ENCODE measurements at places on chromosomes 12 and 14.

DNA sequence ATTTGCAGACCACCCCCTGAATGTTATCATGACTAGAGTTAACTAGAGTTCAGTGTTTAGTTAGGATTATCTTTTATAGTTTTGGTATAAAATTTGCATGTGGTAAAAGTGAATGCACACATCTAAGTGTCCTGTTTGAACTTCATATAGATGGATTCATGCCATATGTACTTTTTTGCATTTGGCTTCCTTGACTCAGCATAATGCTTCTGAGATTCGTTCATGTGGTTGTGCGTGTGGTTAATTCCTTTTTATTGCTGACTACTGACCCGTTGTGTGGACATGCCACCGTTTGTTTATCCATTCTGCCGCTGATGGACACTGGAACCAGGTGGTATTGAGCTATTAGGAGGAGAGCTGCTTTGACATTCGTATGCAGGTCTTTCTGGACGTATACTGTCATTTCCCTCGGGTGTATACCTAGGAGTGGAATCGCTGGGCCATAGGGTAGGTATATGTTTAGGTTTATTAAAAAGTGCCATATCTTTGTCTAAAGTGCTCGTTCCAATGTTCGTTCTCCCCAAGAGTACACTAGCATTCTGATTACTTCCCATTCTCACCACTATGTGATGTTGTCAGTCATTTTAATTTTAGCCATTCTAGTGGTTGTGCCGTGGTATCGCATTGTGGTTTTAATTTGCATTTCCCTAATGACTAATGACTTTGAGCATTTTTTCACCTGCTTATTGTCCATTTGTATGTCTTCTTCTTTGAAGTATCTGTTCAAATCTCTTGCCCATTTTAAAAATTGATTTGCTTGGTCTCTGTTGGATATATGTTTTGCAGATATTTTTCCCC, 37.7 kb downstream of the RIN3 start:
- DNase-seq: no peak

DNA sequence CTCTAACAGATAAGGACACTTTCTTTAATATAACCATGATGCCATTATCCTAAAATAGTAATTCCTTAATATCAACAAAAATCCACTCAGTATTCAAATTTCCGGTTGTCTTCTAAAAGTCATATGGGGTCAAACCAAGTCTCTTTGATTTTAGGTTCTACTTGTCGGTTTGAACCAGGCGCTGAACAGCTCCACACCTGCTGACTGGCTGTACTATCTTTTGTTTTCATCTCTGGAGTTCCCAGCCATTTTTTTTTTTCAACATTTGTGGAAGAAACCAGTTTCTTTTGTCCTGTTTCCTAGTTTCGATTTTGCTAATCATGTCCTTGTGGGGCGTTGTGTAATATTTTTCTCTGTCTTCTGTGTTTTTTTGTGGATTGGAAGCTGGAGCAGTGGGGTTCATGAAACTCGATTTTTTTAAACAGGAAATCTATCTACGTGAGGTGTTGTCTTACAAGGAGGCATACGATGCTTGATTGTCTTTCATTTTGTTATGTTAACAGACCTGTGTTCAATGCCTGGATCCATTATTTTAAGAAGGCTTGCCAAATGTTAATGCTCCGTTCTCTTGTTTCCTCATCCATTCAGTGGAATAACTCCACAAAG, 50.2 kb downstream of the FZD10 start:
- no peak for DNase-seq

DNA sequence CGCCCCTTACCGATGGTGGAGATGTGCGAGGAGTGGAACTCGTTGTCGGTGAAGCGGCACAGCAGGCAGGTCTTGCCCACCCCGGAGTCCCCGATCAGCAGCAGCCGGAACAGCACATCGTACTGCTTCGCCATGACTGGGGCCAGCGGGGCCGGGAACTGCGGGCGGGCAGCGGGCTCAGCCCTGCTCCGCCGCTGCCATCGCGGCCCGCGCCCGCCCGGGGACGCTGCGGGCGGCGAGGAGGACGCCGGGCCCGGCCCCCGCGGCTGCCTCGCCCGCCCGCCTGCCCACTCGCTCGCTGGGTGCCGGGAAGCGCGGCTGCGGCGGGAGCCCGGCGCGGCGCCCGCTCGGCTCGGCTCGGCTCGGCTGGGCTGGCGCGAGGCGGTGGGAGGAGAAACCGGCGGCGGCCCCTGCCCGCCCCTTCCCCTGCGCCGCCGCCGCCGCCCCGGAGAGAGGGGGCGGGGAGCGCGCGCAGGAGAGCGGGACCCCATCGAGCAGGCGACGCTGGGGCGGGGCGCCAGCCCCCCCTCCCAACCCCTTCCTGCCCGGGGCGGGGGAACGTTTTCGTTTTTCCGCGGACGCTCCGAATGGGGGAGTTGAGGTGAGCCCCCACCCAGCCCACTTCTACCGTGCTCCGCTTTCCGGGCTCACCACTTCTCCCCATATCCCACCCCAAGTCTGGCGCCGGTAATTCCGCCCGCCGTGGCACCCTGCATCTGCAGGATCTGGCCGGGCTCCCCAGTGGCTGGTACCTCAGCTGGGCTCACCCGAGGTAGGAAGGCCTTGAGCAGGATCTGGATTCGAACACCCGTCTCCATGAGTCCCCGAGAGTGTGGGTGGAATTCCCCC, at the start of gene RAB15:
Gene RAB15, minus strand, starts transcription at position 394 of the 849 bp plus-strand sequence. Its CDS starts 260 bp downstream, at position 134.
- DNase-seq: peak; percentile 77

DNA sequence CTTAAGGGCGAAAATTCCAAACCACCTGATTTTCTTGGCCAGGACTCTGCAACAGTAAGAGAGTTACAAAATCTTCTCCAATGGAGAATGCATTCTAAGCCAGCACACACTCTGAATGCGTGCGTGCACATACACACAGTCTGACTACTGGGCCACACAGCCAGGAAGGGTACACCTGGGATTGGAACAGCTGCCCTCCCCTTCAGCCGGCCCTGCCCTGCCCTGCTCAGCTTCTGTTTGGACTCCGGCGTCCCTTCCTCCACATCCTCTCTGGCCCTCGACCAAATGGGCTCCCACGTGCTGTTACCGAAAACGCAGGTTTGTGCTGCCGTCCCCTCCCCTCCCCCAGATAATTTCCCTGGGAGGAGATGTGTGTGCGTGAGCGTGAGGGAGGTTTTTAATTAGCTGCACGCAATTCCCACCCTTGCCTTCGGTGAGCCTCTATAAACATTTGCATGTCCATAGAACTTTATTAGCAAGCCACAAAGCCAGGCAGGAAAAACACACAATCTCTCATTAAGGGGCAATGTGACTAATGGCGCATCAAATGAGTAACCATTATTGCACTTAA, 43.0 kb downstream of the CCNK start:
- DNase-seq: no peak

GRCh38 chr14:76924371-76925096, 98.3 kb downstream of the LRRC74A start:
- peak; percentile 77 for DNase-seq

GRCh38 chr12:25386831-25387731, 136.4 kb upstream of the KRAS start:
- peak; percentile 87 for DNase-seq
